ENCODE measurements at places on chromosomes 1 and 21.

- no peak for DNase-seq
Measured at GRCh38 chr1:199685369-199685768, 342.1 kb upstream of the NR5A2 start.

DNA sequence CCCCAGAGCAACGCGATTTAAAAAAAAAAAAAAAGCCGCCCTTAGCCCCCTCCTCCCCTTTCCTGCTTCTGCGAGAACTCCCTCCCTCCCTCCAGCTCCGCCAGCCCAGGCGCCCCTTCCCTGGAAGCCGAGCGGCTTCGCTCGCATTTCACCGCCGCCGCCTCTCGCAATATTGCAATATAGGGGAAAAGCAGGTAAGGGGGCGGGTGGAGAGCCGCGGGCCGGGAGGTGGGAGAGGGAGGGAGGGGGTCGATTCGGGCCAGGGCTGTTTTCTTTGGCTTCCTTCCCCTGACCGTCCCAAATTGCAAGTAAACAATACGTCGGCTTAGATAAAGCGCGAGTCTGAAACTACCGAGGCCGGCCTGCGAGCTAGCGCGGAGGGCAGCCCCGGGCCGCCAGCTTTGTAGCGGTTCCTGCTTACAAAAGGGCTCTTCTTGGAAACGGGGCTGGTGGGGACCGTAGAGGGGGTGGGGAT, 408 bp downstream of the LMO4 start:
- no peak for DNase-seq

GRCh38 chr1:220500372-220500771, 27.6 kb upstream of the MARK1 start:
- DNase-seq = no peak

- DNase-seq = no peak
Measured at GRCh38 chr1:189084811-189085210, 1392.9 kb downstream of the BRINP3 start.

DNA sequence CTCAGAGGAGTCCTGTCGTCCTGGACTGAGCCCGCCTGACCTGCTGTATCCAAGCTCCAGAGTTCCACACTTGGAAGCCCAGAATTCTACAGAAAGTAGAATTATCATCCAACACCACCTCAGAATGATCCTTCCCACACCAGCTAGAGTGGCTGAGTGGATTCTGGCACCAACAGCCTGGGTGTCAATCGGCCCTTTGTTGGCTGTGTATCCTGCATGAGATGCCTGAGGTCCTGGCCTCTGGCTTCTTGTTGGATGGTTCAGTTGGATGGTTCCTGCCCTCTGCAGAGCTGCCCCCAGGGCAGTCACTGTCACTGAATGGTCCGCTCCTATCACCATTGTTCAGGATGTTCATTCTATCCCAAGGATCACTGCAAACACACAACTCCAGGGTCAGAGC, 49.8 kb downstream of the PGBD5 start:
- no peak for DNase-seq

- no peak for DNase-seq
Measured at GRCh38 chr1:243438146-243438545, 182.3 kb downstream of the SDCCAG8 start.

GRCh38 chr1:115727706-115728249, 40.7 kb downstream of the CASQ2 start:
- peak; percentile 94 for DNase-seq

DNA sequence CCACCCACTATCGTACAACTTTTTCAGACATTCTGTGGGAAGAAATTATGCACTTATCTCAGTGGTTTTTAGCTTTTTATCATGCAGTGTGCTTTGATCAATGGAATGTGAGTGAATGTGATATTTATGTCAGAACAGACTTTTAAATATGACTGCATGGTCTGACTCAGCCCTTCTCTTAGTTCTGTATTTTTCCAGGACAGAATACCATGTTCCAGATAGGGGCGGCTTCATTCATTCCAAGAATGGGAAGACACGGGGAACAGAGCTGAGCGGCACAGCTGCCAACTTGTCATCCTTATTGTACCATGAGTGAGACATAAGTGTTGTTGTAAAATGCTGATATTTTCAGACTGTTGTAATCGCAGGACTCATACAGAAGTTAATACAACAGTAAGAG, 214.6 kb upstream of the NCAM2 start:
- DNase-seq = peak; percentile 7

DNA sequence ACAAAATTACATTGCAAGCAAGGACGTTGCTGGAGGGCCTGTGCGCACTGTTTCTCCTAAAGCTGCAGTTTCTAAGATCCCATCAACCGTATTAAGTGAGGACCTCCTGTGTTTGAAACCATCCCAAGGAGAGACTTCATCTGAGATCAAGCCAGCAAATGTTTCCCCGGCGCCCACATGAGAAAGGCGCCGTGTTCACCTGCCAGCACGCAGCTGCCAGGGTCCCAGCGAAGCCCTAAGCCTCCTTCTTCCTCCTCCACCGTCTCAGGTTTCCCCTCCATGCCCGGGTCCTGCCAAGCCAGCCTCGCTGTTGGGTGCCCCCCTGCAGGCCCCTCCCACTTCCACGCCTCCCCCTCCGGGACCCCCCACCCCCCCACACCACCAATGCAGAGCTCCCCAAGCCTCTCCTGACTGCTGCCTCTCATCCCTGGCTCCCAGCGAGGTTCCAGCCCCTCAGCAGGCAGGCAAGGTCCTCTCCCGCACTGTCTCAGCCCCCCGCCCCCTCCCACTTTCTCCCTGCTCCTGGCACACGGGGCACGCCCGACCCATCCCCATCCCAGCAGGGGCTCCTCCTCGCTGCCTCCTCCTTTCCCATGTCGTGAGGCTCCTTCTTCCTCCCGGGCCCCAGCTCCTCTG, 8.6 kb upstream of the TFF1 start:
- DNase-seq = no peak

DNA sequence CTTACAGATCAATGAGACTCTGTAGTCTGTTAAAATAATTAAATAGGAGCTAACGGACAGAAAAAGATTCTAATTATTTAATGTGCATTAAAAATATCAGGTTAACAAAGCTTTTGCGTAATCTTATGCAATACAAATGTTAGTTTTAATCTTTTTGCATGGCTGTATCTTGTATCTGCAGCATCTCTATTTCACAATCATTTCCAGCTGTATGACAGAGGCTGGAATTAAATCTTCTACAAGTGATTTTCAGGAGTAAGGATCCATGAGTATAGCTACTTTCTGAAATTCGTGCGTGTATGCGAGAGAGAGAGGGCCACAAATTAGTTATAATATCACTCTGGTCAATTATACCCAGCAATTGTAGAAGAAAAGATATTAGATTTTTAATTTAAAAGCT, 1446.8 kb downstream of the NCAM2 start:
- DNase-seq = no peak

DNA sequence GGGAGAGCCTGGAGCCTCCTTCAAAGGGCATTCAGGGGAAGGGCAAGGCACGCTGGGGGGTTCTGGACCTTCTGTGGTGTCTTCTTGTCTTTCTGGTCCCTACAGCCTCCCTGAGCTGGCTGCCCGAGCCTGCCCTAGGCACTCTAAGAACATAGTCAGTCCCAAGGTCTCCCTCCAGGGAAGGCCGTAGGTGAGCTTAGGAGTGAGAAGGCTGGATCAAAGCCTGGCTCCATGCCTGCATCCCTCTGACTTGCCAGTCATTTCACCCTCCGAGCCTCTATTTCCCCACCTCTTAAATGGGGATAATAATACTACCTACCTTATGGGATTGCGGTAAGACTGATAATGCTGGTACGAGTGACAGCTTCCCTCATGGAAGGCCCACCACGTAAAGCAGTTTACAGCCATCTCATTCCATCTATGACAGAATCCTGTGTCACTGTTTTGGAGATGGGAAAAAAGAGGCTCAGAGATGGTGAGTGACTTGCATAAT, 20.8 kb downstream of the PTPRF start:
- DNase-seq = no peak

DNA sequence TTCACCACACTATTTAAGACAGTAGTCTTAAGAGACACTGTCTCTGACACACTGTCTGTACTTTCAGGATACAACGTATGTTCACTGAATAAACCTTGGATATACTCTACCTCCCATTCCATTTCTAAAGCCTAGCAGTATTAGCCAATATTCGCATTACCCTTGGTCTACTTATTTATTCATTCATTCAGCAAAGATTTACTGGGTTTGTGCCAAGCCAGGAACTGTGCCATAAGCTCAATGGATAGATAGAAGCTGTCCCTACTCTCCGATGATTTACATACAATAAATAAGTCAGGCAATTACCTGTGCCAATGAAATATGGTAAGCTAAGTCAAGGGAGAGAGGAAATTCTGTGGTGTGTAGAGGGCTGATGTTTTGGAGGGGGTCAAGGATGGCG, 195.2 kb upstream of the RAB4A start:
- DNase-seq = no peak

- peak; percentile 64 for DNase-seq
Measured at GRCh38 chr1:78339490-78339889, 151.3 kb upstream of the PTGFR start.
